HCT116 (cell line): ENCODE measurements at places on chromosomes 1 and 21.

GRCh38 chr1:31981972-31982371 lies 31.7 kb upstream of the KHDRBS1 start:
- DNase-seq: no peak

- no peak for DNase-seq
These were observed 2.0 kb downstream of the MEF2D start for GRCh38 chr1:156498432-156499193.

- no peak for DNase-seq
These were observed 17.4 kb upstream of the PADI4 start for GRCh38 chr1:17290553-17290952.

- DNase-seq: no peak
These were observed 325.9 kb upstream of the AJAP1 start for GRCh38 chr1:4328402-4329071.
